Kasumi-1 (cell line): ENCODE measurements at places on chromosomes 5 and 9.

- no peak for DNase-seq
Observed at GRCh38 chr9:2291980-2292704, 277.0 kb downstream of the SMARCA2 start.

DNA sequence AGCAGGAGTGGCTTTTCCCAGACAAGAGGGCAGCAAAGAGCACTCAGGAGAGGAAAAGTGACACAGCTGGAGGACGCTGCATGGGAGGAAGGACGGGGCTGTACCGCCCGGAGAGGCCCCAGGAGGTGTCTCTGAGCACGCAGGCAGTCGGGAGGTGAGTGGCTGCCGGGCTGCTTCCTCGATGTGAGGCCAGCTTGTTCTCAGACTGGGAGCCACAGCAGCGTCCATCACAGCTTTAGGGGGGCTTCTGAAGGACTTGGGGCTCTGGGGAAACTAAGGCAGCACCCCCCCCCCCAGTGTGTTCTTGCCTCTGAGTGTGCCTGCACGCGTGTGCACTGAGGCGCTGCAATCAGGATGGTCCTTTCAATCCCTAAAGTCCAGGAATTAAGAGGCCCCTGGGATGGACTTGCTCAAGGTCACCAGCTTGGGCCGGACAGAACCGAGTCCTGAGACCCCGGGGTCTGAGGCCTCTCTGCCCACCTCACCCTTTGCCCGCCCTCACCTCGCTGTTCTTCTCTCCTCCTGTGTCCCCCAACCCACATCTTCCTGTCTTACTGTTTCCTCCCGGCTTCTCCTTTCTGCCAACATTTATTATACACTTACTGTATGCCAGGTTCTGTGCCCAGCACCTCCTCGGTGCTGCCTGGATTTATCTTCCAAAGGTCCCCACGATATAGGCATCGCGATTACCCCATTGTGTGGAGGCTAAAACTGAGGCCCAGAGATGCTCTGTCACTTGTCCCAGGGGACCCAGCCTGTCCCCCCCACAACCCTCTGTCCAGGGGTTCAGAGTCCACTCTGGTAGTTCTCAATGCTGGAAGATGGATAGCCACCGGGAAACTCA, 32.9 kb downstream of the FAM163B start:
- no peak for DNase-seq

GRCh38 chr5:139387611-139388197, 2.0 kb downstream of the MZB1 start:
- DNase-seq = no peak

DNA sequence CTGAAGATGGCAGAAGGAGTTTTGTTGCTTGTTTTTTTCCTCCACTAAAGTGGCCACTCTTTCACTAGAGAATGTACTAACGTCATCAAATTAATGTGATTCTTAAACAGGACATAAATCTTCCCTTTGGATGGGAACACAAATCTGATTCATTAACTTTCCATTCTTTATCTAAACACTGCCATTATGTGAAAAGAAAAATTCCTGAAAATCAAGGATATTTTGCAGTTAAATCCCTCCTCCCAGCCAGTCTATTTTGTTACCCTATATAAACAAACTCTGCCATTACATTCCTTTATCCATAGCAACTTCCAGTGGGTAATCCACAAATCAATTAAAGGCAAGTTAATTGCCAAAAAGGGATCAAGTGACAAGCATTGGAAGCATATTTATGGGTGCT, 546.5 kb downstream of the PDE4D start:
- no peak for DNase-seq

DNA sequence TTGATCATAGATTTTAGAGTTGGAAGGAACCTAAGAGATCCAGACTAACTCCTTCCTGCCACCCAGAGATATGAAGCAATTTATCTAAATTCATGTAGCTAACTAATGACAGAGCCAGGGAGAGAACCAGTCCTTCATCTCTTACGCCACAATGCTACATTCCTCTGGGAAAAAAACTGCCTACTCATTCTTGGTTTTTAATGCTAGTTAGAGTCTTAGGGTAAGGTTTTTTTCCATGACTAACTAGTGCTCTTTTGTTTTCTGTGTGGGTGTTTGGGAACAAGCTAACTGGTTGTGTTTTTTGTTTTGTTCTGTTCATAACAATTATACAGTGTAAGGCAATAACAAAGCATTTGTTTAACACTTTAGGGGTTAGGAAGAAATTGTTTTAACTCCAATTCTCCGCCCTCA, 52.4 kb downstream of the SLC44A1 start:
- no peak for DNase-seq

GRCh38 chr5:74209571-74209970, 431.0 kb downstream of the ENC1 start:
- no peak for DNase-seq

GRCh38 chr5:116671211-116671736, 96.7 kb upstream of the SEMA6A start:
- DNase-seq = no peak

GRCh38 chr5:58800861-58801540, 218.1 kb downstream of the RAB3C start:
- DNase-seq = no peak

DNA sequence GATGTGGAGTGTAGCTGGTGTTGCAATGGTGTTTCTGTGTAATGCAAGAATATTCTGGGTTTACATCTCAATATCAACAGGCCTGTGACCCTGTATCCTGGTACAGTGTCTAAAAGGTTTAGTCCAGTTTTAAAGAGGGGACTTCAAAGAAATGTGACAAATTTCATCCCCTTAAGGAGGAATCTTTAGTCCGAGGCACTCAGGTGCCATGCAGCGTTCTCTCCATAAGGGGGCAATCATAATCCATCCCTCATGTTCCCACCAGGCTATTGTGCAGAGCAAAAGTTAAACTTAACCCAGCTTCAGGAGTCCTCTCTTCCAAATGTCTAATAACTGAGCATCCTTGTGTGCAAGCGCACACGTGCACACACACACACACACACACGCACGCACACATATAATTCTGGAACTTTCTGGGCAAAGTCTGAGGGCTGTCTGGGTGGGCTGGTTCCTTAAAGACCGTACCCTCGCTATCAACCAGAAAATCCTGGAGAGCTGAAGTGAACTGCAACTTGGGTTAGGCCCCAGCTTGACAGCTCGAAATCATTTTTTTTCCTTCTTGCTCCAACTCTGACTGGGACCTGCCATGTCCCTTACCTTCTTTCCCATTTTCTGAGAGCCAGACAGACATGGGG, 46.0 kb downstream of the CRB2 start:
- DNase-seq = peak; percentile 73

DNA sequence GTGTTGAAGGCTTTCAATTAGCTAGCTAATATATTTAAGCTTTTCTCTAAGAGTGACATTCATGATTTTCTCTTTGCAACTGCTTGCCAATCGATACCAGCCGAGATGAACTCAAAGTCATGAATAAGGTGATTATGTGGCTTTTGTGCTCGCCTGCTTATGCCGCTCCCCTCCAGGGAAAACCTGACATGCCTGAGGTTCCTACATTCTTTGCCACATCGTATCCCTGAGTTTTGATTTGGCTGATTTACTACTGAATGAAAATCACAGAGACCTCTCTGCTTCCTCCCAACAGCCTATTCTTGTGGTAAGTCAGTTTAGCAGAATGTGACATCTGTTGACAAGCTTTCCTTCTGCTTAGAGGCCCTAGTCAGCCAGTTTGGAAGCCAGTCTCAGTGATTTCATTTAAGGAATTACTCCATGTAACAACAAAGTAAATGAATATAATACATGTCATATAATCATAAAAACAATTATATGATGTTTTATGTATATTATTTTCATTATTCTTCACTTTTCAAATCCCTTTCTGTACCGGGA, 513.4 kb downstream of the CSNK1G3 start:
- DNase-seq = no peak

- DNase-seq = no peak
Observed at GRCh38 chr9:14978022-14979000, 68.1 kb upstream of the FREM1 start.

DNA sequence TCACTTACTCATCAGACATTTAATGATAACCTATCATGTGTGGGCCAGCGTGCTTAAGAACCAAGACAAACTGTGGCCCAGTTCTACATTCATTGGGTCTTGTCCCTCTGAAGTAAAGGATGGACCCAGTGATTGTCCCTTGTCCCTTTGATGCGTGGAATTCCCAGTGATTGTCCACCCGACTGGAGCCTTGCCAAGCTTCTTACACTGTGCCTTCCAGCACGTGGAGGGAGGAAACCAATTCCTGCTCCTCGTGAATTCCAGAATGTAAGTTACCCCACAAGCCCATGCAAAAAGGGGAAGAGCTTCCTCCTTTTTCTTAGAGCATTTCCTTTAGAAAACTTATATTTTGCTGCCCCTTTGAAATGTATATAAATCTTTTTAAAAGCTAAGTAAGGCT, 7.9 kb downstream of the CKMT2 start:
- no peak for DNase-seq

DNA sequence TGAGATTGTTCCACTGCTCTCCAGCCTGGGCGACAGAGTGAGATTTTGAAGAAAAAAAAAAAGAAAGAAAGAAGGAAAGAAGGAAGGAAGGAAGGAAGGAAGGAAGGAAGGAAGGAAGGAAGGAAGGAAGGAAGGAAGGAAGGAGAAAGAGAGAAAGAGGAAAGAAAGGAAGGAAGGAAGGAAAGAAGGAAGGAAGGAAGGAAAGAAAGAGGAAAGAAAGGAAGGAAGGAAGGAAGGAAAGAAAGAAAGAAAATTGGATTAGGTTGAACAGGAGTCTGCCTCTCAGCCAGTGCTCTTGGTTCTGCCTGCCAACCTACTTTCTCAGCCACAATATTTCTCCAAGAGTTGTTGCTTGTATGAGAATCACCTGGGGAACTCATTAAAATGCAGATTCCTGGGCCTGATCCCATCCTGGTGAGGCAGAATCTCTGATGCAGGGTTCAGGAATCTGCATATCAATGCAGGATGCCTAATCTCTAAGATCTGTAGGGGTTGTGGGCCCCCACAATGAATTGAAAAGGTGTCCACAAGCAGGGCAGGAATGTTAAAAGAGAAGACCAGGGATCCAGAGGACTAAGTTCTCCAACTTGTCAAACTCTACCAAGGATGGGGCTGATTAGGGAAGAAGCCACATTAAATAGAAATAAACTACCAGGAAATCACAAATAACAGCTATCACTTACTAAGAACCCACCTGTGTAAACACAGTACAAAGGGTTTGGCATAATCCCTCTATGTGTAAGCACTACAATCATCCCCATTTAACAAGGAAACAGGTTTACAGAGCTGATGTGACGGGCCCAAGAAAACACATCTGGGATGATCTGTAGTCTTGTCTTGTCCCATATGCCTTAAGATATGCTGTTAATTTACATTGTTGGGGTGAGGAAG, 23.4 kb upstream of the GALNT10 start:
- no peak for DNase-seq

GRCh38 chr5:109529520-109529919, 119.7 kb upstream of the PJA2 start:
- no peak for DNase-seq
